ENCODE measurements at places on chromosomes 3 and 15.
A peak's percentile ranks its signal among the peaks of the same experiment; 100 is the strongest.

DNA sequence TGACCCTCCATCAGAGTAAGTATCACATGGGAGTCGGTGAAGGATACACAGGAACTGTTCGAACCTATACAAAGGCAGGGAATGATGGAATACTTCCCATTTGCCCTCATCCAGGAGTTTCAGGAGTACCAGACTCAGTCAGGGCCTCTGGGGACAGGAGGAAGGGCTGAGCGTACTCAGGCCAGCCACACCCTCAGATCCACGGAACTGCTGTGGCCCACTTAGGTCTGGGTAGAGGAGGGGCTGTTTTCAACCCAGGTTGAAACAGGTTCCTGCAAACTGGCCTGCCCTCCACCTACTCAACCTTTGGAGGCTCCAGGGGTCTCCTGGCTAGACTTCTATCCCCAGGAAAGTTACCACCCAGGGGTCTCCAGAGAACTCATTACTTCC, 6.7 kb upstream of the IGDCC3 start:
- no peak for DNase-seq

DNA sequence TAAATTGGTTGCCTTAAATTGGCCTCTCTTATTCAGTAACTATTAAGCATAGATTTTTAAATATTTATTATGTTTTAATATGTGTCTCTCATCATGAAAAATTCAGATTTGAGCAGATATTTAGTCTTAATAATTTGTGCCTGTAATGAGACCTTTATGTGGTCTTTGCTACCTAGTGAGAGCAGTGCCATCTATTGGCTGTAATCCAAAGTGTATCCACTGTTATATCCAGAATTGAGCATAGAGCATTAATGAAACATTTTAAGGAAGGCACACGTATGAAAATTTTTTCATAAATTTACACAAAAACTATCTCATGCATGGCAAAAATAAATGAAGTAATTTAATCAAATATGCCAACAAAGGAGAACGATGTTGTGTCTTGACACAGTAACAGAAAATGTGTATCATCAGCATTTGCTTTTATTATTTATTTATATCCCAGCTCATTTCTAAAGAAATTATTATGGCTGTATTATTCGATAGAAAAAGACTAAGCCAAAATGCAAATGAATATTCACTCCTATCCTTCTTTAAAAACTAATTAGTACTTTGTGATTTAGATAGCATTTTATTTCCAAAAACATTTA, 203.5 kb downstream of the RSRC1 start:
- DNase-seq = no peak

DNA sequence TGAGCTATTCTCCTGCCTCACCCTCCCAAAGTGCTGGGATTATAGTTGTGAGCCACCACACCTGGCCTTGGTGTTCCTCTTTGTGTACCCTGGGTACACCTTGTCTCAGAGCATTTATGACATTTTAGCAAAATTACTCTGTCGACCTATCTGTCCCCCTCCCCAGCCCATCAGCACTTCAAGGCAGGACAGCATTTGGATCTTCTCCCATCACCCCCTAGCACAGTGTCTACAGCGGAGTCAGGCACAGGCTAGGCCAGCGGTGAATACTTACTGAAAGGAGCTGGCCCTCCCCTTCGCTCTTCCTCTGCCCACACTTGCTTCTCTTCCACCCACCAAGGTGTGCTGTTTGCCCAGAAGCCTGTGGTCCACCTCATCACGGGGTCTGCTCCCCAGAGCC, 20.4 kb upstream of the CLK3 start:
- DNase-seq = no peak

GRCh38 chr3:77687545-77687944, 647.6 kb downstream of the ROBO2 start:
- no peak for DNase-seq

- DNase-seq = no peak
Observed at GRCh38 chr3:16067837-16068471, 106.5 kb upstream of the GALNT15 start.

GRCh38 chr15:70453238-70453637, 310.1 kb downstream of the UACA start:
- no peak for DNase-seq

GRCh38 chr3:20323307-20323927, 137.4 kb upstream of the SGO1 start:
- DNase-seq = no peak

DNA sequence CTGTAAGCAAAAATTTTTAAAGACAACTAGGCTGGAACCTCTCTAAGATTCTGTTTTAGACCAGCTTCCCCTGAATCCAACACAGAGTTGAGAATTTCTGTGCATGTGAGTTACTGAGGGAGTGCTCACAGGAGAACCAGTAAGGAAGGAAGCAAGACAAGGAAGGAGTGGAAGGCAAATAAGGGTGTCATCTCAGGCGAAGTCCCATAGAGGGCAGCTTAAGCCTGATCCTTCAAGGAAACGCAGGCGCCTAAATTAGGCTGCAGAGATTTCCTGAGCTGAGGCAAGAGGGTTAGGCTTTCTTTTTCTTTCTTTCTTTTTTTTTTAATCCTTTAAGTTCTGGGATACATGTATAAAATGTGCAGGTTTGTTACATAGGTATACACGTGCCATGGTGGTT, 36.2 kb upstream of the COL6A6 start:
- DNase-seq = no peak

DNA sequence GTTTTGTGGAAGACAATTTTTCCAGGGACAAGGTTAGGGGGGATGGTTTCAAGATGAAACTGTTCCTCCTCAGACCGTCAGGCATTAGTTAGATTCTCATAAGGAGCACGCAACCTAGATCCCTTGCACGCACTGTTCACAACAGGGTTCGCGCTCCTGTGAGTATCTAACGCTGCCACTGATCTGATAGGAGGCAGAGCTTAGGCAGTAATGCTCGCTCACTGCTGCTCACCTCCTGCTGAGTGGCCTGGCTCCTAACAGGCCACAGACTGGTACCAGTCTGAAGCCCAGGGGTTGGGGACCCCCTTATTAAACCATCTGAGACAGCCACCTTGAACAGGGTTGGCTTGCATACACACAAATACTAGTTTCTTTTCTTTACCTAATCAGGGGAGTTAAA, 13.5 kb upstream of the IMPG2 start:
- no peak for DNase-seq

DNA sequence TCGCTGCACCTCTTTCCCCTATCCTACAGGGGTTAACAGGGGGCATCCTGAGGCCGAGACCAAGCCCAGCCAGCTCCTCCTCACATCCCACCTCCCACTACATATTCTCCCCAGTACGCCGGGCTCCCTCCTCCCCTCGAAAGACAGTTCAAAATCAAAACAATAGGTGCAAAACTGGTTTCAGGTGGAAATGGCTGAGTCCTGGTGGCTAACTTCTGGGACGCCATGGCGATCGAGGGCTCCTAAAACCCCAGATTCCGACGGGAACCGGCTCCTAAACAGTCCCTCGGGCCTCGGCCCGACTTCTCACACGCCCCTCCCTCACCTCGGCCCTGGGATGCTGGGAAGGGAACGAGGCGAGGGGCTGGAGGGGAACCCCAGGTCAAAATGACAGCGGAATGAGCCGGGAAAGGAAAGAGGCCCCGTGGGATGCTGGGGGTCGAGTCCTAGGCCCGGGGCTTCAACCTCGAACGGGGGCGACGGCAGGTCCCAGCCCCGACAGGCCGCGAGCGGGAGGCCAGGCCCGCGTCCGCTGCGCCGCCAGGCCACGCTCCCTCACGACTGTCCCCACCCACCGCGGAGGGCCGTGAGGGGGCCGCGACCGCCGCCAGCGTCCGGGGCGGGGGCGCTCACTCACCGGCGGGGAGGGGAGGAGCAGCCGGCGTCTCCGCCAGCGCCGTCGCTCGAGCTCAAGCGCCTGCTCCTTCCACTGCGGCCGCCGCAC, 492 bp downstream of the TMCC1 start:
- DNase-seq = peak; percentile 39

DNA sequence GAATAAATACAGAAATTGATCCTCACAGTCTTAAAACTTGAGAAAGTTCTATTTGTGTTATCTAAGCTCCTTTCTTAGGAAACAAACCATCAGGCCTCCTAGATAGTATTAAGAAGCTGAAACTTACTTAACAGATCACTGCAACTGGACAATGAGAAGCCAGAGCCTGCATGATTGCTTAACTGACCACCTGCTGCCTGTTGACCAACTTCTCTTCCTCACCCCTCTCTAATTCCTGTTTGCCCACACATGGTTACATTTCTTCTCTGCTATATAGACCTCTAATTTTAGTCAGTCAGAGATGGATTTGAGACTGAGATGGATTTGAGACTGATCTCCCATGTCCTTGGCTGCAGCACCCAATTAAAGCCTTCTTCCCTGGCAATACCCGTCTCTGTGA, 13.5 kb downstream of the CCPG1 start:
- no peak for DNase-seq

DNA sequence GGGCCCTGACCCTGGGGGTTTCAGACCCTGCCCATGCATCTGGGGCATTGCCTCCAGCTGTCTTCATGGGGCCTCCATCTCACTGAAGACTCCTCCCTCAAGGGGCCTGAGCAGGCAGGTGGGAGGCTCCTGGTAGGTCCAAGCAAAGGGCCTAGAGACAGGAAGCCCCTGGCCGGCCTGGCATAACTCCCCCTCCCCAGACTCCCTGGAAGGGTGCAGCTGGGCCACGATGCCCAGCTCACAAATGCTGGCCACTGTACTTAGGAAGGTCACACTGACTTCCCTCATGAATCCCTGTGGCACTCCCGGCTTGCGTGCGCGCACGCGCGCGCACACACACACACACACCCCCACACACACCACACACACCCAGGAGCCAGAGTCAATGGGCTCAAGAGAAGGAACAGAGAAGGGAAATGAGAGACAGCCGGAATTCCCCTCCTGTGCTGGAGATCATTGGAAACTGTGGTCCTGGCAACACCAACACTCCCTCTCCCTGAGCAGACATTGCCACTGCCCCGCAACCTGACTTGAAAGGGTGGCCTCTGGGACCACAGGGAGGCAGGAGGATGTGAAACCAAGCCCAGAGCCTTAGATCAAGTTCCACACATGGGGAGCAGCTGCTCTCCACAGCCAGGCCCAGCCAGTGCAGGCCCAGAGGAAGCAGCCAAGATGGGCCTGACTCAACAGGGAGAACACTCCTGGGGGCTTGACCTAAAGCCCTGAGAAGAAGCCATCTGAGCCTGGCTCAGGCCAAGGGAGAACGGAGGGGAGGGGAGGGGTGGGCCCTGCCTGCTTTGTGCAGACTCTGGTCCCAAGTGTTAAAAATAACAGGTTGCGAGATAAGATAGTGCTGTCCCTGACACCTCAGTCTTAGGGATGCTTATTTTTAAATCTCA, 69.7 kb downstream of the SCN5A start:
- DNase-seq = no peak

DNA sequence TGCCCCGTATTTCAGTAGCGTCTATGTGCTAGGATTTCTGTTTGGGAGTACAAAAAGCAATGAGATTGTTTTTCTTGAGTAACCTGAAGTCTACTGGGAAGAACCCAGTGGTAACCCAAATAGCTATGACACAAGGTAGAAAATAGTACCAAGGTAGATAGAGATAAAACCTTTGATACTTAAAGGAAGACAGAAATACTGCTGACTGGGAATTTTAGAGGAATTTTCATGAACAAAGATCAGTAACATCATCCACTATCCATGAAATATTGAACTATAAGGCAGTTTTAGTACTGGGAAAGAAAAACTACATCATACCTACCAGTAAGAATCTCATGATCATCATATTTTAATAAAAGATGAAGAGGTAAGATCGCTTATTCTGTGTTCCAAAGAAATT, 489.8 kb downstream of the LPP start:
- DNase-seq = no peak

GRCh38 chr15:83930392-83931212, 276.7 kb downstream of the ADAMTSL3 start:
- DNase-seq = no peak

- no peak for DNase-seq
Observed at GRCh38 chr3:85706130-85706529, 747.3 kb downstream of the CADM2 start.

- DNase-seq = no peak
Observed at GRCh38 chr3:160374472-160374871, 24.6 kb downstream of the IFT80 start.

- DNase-seq = no peak
Observed at GRCh38 chr3:32423534-32423933, 31.9 kb downstream of the CMTM7 start.

GRCh38 chr3:168093790-168094189, 1.9 kb downstream of the GOLIM4 start:
- no peak for DNase-seq

- DNase-seq = no peak
Observed at GRCh38 chr3:10335871-10336622, 15.1 kb upstream of the SEC13 start.

DNA sequence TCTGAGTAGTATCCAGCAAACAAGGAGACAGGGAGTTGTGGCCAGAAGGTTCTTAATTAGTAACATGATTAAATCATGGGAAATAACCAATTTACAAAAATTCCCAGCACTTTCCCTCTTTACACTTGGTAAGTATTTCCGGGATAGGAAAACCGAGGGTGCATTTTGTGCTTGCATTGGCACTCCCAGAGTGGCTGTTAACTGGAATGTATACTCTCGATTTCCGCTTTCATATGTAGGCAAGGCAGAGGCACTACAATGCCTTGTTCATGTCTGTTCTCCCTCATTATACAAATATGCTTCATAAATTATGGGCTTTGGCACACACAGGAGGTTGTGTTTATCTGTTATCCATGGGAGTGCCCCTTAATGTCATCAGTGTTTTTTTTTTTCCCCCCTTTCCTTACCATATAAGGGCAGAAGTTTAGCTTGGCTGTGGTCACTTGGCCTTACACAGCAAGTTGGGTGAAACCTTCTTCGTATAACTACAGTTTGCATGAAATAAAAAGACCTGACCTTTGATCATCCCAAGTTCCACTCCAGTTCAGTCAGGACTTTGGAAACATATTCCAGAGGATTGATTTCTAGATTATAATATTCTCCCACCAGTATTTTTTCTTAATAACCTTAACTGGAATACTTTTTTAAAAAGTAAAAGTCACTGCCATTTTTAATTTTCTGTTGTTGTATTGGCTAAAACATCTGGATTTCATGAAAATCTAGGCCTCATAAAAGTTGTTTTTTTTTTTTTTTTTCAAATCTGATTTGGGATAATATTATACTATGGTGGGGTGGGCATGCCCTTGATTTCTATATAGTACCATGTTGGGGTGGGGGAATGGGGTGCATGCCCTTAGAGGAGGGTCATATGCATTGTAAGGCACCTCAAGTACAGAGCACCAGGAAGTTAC, 8.9 kb downstream of the TPM1 start:
- DNase-seq = no peak

GRCh38 chr15:27820722-27821121, 278.4 kb downstream of the OCA2 start:
- DNase-seq = no peak

DNA sequence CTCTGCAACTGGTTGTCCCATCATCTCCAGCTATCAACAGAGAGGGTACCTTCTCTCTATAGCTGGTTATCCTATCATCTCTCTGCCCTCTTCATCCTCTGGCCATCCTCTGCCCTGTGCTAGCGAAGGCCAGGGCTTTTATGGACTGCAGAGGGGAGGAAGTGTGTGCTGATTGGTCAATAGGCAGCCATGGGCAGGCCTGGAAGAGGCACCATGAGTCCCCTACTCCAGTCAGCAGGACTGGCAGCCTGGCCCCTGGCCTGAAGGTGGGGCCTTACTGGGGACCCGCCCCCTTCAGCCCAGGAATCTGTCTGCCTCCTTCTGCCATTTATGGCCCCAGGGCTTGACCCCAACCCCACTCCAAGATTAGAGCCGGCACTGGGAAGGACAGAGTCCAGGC, 10.4 kb upstream of the TRIM59 start:
- DNase-seq = no peak

Measured in NCI-H1930 (cell line).